ENCODE measurements at places on chromosomes 7 and 10.
A peak's percentile ranks its signal among the peaks of the same experiment; 100 is the strongest.

GRCh38 chr10:6204341-6205191, 1.8 kb downstream of the PFKFB3 start:
- DNase-seq: no peak

GRCh38 chr7:30596014-30596641, 1.4 kb downstream of the GARS1 start:
- DNase-seq: no peak

DNA sequence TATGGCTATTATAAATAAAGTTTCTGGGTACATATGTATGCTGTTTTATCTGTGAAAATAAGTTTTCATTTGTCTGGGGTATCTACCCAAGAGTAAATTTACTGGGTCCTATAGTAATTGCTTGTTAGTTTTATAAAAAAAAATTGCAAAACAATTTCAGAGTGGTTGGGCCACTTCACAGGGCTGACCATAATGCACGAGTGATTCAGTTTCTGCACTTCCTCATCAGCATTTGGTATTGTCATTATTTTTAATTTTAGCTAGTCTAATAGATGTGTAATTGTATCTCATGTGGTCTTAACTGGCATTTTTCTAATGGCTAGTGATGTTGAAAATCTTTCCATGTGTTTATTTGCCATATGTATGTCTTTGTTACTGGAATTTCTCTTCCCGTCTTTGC, 452.4 kb upstream of the AKR1E2 start:
- DNase-seq: no peak

DNA sequence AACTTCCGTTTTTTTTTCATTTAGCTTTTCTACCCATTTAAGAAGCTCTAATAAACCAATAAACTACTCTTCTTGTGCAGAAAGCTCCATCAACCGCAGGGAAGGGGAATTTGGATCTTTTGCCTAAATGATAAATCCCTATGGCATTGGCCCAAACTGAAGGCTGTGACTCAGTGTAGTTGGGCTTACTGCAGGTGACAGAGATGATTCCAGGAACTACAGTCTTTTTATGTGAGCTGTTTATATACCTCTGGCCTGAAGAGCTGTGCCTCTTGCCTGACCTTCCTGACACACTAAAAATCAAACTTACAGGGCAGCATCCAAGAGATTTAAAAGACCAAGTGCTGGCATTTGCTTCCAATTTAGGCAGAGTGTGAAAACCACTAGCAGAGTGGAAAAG, 25.2 kb downstream of the ABCB1 start:
- DNase-seq: no peak

- DNase-seq: no peak
These were observed 957.8 kb downstream of the NXPH1 start for GRCh38 chr7:9391221-9391620.

DNA sequence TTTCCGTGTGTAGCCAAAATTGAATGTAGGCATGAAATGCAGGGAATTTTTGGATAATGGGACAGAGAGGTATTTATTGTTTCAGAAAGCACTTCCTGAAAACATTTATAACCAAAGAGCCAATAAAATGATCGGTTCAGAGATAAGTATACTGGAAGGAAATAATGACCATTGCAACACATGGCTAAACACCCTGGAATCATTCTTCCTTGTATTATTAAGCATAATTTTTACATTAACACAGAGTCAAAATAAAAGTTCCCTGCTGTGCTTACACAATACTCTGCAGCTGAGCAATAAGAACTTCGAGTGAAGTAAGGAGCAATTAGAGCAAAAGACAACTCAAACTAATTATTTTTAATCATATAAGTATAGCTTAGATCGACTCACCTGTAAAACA, 648.3 kb downstream of the TNS3 start:
- no peak for DNase-seq

GRCh38 chr10:103281753-103282152, 4.8 kb downstream of the INA start:
- no peak for DNase-seq

- no peak for DNase-seq
These were observed 654.8 kb downstream of the LRMDA start for GRCh38 chr10:76086170-76086760.

- DNase-seq: no peak
These were observed 25.3 kb upstream of the C10orf53 start for GRCh38 chr10:49654036-49654693.

DNA sequence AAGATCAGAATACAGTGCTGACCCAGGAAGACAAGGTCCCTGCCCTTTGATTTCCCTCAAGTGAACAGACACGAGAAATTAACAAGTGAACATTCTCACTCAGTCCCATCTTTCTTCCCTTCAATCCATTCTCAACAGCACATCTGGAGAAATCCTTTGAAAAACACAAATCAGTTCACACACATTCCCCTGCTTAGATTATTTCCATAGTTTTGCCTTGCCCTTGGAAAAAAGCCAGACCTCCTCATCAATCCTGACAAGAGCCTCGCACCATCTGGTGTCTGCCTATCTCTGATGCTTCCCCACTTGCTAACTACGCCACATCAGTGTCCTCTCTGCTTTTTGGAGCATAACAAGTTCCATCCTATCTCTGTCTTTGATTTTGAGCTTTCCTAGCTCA, 94.4 kb upstream of the KIAA1217 start:
- no peak for DNase-seq

DNA sequence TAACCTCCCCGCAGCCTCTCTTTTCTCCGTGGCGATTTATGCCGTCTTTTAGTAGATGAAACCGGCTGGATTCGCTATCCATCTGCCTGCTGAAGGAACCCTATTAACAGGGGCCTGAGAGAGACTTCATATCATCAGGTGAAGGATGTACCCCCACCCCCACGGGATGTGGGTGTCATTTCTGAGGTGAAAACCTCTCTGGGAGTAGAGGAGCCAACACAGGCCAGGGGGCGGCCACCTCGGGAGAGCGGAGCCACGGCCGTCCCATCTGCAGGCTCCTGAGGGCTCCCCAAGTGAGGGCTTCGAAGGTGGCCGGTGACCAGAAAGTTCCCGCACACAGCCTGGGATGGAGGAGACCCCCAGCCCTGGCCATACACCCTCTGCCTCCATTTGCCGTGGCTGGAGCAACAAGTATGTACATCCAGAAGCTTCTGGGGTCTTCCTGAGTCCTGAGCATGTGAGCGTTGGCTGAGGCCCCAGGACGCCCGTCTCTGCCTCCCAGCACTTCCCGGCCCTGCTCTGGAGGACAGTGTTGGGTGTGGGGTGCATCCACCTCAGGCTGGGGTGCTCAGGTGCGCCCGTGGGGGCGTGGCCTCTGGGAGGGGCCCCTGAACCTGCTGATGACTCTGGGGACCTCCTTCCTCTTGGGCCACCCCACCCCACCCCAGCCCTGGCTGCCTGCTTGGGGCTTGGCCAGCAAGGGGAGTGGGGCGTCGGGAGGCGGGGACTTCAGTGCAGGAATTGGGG, 84.7 kb downstream of the NKX6-2 start:
- DNase-seq: peak; percentile 67

DNA sequence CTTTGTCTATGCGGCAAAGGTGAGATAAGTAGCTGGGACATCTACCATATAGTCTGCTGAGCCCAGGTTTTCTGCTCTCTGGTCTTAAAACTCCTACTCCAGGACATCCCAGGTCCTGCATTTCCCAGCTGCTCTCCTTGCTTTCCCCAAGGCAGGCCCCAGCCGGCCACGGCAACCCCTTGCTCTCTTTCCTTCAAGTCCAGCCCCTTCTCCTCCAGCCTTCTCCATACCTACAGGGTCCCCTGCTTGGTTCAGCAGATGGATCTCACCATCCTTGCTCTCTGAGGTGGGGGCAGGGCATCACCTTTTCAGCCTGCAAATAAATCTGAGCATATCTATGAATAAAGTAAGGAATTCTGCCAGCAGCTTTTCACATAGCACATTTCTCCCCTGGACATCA, 8.7 kb downstream of the GIMAP5 start:
- no peak for DNase-seq

DNA sequence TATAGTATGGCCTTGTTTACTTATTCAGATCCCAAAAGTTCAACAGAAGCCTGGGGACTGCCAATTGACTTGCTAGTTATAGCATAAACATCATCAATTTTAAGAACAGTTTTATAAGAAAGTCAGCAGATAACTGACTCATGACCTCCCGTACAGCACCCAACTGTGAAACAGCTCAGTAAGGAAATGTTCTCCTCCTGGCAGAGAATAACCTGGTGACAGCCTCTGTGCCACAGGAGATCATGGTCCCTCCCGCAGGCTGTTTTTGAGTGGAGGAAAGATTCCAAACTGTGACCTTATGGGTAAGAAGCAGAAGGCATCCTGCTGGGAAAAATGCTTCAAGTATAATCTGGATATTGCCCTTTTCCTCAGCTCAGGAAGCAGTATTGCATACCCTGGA, 182.5 kb downstream of the SEMA3D start:
- no peak for DNase-seq

DNA sequence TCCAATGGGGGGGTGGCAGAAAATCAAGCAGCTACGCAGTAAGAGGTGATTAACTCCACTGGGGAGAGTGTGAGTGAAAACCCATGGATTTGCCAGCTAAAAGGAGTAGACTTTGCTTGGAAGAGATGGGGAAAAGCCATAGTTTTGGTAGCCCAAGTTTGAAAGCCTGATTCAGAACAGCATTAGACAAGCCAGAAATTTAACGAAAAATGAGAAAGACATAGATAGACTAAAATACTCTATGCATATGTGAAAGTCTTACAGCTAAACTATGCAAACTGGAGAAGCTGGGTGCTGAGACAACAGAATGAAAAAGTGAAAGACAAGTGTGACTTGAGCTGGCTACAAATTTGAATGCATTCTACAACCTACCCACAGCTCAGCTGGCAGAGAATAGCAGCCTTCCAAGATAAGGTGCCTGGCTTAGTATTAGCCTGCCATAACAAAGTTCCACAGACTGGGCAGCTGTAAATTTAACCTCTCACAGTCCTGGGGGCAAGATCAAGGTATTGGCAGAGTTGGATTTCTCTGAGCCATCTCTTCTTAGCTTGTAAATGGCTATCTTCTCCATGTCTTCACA, 156.6 kb downstream of the CDC14C start:
- DNase-seq: no peak

DNA sequence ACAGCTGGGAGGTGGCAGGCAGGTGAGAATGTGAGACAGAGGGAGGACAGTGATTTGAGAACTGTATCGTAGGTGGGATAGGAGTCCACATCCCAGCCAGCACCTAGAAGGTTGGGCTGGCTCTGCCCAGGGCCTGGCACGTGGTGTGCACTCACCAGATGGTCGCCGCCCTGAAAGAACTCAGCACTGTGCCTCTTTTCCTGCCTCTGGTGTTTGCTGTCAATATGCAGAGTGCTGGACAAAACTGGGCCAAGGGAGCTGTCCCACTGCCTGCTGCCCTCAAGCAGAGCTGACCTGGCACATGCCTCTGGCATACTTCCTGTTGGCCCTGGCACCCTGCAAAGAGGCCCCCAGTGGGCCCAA, 36.8 kb downstream of the CHST3 start:
- DNase-seq: no peak

- no peak for DNase-seq
These were observed 22.4 kb downstream of the UBTD1 start for GRCh38 chr10:97520978-97521761.

- DNase-seq: no peak
These were observed 71.7 kb downstream of the ICA1 start for GRCh38 chr7:8190119-8190895.

Measured in cardiac septum (tissue), 1 donor.